ENCODE measurements at places on chromosomes 7 and 10.

DNA sequence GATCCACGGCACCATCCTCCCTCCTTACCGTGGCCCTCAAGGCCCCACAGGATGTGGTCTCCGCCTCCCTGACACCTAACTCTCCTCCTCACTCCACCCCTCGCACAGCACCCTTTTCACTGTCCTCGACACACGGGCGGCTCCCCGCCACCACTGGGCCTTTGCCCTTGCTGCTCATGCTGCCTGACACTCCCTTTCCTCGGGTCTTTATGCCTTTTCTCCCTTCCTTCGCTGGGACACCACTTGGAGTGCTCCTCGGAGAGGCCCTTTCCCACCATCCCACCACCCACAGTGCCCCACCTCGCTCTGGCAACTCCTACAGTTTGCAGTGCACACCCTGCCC is 7.9 kb upstream of the INMT start:
- DNase-seq, result no peak

- DNase-seq, result peak; percentile 74
Observed at GRCh38 chr10:27240212-27241009, at the start of gene ACBD5. Gene ACBD5 (minus strand): TSS chr10:27240797. CDS start chr10:27240688, 109 bp downstream.

DNA sequence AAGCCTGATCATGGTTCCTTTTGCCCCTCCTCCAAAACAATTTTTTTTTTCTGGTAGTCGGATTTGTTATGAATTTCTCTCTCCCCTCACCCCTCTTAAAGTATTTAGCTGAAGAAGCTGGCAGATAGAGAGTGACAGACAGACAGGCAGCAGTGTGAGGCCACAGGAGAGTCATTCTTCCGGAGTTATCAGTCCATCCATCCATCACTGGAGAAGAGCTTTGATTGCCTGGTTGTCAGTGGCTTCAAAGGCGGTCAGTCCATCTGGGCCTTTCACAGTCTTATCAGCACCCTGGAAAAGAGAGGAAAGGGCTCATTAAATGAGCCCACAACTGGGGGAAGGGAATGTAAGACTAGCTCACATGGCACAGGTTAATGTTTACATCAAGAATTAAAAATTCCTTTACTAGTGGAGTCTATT is 47.4 kb downstream of the MTPN start:
- DNase-seq, result no peak

- DNase-seq, result no peak
Observed at GRCh38 chr10:124892031-124892430, 49.9 kb upstream of the ZRANB1 start.

- no peak for DNase-seq
Observed at GRCh38 chr10:123535386-123535785, 130.8 kb upstream of the GPR26 start.

GRCh38 chr7:81707966-81708365 is 61.9 kb downstream of the HGF start:
- DNase-seq, result no peak

- peak; percentile 92 for DNase-seq
Observed at GRCh38 chr7:65750511-65751344, 122.1 kb upstream of the VKORC1L1 start.

DNA sequence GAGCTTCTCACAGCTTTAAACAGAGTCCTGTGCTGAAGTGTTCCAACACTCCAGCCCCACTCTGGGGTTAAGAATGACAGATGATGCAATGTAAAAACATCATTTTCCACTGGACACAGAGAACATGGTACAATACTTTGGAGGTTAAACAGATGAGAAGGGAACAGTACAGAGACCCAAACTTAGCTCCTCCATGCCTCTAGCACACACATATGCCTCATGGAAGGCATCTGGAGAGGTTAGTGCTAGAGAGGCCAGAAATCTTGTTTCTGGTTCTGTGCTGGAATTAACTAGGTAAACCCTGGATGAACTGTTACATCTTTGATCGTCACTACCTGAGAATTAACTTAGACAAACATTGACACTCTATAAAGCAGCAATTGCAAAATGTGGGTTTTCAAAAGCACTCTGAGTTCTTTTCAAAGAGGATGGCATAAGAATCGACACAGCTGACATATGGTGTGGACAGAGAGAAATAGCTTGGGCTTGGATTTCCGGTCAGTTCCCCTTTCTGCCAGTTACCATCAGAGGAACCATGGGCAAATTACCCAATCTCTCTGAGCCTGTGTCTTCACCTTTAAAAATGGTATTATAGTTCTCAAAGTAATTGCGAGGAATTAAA is 81.9 kb downstream of the KCNMA1 start:
- DNase-seq, result no peak

- DNase-seq, result no peak
Observed at GRCh38 chr10:31646519-31646918, 282.1 kb downstream of the ARHGAP12 start.

DNA sequence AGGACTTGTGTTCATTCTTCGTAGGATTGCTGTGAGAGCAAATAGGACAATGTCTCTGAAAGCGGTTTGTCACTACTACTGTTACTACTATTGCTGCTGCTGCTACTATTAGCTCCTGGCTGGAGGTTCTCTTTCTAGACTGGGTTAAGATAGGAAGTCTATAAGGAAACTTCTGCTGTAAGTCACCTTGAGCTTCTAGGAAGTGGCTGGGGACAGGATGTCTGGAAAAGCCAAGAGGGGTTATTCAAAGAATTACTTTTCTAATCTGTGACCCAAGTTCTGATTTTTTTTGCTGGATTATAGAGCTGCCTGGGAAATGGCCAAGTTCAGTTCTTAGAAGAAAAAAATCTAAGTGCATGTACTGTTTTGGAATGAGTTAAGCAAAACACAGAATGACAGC is 62.2 kb downstream of the NAMPT start:
- no peak for DNase-seq

- DNase-seq, result no peak
Observed at GRCh38 chr7:142813226-142813625, 41.6 kb upstream of the EPHB6 start.

DNA sequence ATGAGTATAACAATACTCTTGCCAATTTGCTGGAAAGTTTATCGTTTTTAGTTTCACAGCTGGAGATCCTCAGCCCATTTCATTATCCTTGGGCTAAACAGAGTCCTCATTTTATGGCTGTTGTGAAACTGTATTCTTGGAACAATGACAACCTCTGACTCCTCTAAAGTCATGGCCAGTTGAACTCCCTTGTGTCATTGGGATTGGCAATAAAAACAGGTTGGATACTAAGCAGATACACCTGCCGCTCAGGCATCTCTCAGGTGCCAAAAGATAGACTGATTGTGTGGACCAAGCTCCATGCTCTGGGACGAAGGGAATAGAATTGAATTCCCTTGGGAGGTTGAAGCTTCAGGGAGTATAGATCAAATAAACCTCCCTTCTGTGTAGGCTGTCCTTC is 182.2 kb downstream of the WDR11 start:
- DNase-seq, result no peak

- no peak for DNase-seq
Observed at GRCh38 chr7:6227294-6227846, 45.1 kb downstream of the CYTH3 start.

DNA sequence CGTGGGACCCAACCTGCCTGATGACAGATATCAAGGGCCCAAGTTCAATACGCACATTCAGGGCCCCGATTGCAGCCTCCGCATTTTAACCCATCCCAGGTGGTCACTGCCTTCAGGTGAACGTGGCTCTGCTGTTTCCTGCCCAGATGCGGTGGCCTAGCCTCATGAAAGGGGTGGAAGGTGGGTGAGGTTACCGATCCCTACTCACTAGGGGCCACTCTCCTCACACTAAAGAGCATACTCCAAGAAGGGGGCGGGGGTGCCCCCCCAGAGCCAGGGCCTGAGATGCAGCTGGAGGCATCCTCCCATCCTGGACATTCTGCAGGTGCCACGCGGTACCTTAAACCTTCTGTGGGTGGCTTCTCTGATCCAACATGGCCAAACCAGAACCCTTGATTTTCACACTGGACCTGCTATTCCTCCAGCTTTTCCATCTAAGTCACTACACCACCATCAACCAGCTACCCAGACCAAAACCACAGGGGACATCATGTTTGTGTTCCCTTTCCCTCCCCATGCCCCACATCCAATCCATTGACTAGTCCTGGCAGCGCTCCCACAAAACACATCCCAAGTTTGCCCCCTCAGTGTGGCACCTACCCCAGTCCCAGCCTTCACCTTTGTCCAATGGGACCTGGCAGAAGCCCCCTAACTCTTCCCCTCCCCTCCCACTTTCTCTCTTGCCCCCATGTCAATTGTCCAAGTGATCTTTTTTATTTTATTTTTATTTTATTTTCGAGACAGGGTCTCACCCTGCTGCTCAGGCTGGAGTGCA is 30.0 kb downstream of the PRLHR start:
- no peak for DNase-seq

Data from putamen (tissue), 1 donor.